ENCODE measurements at places on chromosomes 7 and 10.

DNA sequence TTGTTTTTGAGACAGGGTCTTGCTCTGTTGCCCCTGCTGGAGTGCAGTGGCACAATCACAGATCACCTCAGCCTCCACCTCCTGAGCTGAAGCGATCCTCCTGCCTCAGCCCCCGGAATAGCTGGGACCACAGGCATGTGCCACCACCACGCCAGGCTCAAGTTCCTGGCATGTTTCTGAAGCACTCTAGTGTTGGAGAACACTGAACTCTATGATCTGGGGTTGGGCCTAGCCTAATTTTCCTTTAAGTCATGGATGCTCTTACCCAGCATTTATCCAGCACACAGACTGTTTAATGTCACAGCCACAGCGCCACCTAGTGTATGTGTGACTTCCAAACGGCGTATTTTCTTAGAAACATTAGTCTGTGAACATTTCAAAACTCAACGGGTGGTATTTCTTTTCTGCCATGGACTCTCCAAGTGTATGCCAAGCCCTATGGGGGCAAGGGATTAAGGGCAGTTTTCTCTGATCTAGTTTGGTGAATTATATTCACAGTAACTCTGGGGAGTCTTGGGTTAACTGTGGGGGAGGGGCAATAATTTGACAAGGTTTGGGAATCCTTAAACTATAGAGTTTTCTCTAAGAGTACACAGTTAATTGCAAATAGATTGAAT is 91.8 kb downstream of the CREM start:
- DNase-seq = peak; percentile 68

DNA sequence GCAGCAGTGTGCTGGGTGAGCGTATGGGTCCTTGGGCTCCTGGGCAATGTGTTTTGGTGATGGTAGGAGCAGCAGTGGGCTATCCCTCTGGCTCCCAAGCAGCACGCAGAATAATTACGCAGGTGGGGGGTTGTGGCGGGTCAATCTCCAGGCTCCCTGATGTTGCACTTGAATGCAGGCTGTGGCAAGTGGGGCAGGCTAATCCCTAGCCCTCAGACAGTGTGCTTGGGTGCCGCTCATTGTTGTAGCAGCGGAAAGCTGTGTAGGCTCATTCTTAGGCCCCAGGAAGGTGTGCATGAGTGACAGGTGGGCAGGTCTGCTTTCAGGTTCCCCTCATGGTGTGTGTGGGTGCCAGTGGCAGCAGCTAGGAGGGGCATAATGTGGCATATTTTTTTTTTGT is 44.1 kb downstream of the LOXL4 start:
- DNase-seq = no peak

DNA sequence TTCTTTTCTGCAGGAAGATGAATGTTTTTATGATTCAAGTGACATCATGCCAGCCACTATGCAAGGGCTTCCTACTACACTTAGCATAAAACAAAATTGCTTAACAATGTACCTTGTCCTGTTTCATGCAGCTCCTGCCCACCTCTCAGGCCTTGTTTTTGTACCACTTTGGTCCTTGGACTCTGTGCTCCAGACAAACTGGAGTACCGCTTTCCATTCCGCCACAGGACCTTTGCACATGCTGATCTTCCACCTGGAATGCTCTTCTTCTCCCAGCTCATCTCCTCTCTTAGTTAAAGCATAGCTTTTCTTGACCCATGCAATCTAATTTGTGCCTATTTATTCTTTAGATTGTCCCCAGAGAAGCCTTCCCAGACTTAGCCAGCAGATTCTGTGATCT is 77.5 kb upstream of the STK17A start:
- no peak for DNase-seq

DNA sequence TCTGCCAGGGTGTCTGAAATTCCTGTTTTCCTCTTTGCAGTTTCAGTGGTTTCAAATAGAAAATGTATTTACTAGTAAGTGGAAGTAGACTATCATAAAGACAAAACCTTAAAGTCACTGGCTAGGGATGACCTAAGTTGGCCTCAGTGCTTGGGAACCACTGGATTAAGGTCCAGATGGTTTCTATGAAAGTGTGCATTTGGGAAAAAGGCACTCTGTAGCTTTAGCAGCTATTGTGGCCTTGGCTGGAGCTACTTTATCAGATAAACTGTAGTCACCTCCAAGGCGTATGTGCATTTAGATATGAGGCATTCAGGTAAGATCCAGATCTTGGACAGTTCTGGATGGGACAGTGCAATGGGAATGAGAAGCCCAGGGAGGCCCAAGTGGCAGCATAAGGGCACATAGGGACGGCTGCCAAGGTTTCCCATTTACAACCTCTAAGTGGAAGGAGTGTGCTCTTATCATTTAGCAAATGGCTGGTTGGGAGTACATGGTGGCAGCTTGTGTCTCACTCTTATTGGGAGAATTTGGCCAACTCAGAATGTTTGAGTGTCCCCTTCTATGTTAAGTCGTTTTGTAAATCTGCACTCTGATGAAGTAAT is 185.6 kb downstream of the LRMDA start:
- no peak for DNase-seq

- DNase-seq = no peak
Measured at GRCh38 chr10:89531359-89531758, 4.0 kb downstream of the SLC16A12 start.

DNA sequence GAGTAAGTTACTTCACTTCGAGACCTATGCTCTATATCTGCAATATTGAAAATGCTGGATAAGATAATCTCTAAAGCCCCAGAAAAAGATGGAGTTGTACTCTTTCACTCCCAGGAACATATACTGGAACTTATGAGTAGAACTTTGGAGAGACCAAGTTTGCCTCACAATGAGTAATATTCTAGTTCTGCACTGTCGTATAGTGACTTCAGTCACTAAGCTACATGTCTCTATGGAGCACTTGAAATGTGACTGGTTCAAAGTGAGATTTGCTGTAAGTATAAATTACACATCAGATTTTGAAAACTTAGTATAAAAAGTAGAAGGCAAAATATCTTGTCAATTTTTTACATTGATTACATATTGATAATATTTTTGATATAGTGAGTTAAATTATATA is 116.4 kb downstream of the PTEN start:
- no peak for DNase-seq

- no peak for DNase-seq
Measured at GRCh38 chr10:3225561-3225960, 53.0 kb upstream of the PITRM1 start.

DNA sequence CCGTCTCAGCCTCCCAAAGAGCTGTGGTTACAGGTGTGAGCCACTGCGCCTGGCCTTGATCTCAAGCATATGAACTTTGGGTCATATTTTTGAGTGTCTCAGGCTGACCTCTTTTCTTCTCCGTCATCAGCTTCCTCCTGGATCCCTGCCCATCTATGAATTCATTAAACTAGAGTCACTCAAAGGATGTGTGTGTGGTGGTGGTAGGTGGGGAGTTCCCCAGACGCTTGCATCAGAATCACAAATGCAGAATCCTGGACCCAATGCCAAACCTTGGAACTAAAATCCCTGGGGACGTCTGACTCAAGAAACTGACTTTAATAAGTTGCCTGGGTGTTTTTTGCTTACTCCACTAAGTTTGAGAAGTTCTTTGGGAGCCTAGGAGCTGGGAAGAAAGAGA is 6.7 kb upstream of the CREB5 start:
- no peak for DNase-seq

- no peak for DNase-seq
Measured at GRCh38 chr7:107118109-107118900, 50.5 kb upstream of the HBP1 start.

DNA sequence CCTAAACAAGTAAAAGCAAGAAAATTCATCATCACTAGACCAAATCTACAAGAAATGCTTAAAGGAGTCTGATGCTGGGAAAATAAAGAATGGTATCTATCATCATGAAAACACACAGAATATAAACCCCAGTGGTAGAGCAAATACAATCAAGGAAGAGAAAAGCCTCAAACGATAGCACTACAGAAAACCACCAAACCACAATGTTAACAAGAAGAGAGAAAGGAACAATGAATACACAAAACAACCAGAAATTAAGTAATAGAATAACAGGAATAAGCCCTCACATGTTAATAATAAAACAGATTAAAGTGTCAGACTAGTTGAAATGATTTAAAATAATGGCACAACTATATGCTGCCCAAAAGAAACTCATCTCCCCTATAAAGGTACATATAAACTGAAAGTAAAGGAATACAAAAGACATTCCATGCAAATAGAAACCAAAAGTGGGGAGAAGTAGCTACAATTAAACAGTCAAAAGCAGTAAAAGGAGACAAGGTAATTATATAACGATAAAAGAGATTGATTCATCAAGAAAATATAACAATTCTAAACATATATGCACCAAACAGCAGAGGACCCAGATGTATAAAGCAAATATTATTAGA is 77.3 kb downstream of the JMJD1C start:
- DNase-seq = no peak

- DNase-seq = no peak
Measured at GRCh38 chr7:155336812-155337602, 39.3 kb downstream of the INSIG1 start.

DNA sequence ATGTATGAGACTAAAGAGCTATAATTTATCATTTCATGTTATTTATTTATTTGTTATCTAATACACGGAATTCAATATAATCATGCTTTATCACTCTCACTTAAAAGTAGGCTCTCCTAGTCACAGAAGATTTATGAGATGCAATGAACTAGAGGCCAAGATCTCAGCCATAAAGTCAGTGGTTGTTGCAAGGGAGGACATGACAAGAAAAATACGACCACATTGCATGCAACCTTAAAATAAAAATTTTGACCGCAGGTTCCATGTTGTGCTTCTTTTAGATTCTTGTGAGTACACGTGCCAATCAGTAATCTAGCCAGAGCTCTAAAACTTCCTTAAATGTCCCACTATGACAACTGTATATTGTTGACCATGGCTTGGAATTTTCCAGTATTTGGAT is 75.9 kb upstream of the SP8 start:
- DNase-seq = no peak

DNA sequence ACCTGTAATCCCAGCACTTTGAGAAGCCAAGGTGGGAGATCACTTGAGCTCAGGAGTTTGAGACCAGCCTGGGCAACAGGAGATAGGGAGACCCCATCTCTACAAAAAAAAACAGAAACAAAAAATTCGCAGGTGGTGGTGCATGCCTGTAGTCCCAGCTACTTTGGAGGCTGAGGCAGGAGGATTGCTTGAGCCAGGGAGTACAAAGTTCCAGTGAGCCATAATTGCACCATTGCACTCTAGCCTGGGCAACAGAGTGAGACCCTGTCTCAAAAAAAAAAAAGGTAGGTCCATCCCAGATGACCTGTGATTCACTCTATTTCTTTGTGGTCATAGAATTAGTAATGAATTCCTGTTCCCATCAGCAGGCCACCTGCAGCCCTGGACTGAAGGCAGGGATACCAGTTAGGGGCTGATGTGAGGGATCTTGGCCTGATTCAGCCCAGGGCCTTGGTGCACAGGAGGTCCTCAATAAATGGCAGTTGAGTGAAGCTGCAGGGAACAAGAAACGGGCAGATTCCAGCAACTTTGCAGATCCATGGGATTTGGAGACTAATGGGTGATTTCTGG is at the start of gene MYH16:
Gene MYH16 (plus strand): TSS at position 364 of the 570 bp plus-strand sequence.
- DNase-seq = no peak

- DNase-seq = no peak
Measured at GRCh38 chr10:59829601-59830000, 76.3 kb upstream of the MRLN start.

DNA sequence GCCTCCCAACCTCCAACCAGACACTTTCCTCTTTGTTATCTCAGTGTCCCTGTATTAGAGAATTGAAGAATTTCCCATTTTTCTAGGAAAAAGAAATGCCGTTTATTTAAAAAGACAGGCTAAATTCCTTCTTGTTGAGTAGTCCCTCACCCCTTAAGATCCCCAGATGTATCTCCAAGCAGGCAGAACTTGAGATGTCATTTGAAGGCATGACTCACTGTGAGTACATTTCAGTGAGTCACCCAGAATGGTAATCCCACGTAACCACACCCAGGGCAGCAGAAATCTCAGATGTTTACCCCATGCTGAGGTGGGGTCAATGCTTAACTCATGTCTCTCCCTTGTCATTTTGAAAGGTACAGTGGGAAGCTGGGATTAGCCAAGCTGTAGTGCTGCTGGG is 4.4 kb downstream of the ZNF655 start:
- DNase-seq = peak; percentile 8

DNA sequence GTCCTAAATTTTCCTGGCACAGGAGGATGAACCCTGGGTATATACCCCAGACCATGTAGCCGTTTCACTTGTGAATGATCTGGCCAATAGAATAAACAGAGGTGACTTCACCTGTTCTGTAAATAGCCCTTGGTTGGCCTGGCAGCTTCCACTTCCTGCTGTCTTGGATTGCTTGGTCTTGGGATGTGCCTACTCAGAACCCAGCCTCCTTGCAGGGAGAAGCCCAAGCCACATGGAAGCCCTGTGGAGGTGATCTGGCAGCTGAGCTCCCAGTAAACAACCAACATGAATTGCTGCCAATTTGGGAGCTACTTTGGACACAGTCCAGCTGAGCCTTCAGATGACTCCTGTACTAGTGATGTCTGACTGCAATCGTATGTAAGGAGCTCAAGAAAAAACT is 4.8 kb upstream of the RAPGEF5 start:
- no peak for DNase-seq

- DNase-seq = no peak
Measured at GRCh38 chr10:81036257-81036656, 498.6 kb downstream of the SH2D4B start.

GRCh38 chr10:55820478-55820877 is 540.6 kb downstream of the ZWINT start:
- DNase-seq = no peak

DNA sequence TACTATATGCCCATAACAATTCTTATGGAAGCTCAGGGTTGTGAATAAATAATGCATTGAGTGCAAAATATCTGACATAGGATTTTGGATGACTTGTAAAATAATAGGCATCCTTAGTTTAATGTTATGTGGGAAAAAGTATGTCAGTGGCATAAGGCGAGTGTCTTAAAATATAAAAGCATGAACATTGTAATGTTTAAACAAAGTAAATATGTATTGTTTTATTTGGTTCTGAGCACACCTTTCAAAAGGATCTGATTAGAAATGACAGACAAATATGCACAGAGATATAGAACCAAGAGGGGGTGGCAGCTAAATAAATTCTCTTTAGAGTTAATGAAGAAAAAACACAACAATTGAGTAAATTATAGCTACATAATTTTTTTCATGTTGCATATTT is 51.3 kb upstream of the FOXP2 start:
- no peak for DNase-seq

GRCh38 chr10:126838316-126838715 is 66.9 kb upstream of the DOCK1 start:
- DNase-seq = no peak

GRCh38 chr10:133211141-133211830 is 18.7 kb upstream of the UTF1 start:
- no peak for DNase-seq

GRCh38 chr7:101628522-101628921 is 574 bp downstream of the MYL10 start:
- no peak for DNase-seq

DNA sequence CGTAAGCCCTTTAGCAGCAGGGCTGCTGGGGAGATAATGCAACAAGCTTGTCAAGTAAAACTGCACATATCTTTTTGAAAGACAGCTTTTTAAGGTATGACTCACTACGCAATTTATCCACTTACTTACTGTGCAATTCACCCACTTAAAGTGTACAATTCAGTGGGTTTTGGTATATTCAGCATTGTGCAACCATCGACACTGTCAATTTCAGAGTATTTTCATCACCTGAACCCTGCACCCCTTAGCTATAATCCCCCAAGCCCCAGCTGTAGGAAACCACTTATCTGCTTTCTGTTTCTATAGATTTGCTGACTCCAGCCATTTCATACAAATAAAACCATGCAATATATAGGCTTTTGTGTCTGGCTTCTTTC is 168.0 kb downstream of the PTPN20 start:
- DNase-seq = no peak

GRCh38 chr7:107891636-107892366 is 818 bp downstream of the DLD start:
- DNase-seq = no peak

Measured in stimulated activated CD8-positive, alpha-beta memory T cell treated with anti-CD3 and anti-CD28 coated beads, Interleukin-4, amount 100 ng/mL, for 1 hour (primary cell).